Motor neuron (in vitro differentiated cells): ENCODE measurements at places on chromosomes 12 and 14.

DNA sequence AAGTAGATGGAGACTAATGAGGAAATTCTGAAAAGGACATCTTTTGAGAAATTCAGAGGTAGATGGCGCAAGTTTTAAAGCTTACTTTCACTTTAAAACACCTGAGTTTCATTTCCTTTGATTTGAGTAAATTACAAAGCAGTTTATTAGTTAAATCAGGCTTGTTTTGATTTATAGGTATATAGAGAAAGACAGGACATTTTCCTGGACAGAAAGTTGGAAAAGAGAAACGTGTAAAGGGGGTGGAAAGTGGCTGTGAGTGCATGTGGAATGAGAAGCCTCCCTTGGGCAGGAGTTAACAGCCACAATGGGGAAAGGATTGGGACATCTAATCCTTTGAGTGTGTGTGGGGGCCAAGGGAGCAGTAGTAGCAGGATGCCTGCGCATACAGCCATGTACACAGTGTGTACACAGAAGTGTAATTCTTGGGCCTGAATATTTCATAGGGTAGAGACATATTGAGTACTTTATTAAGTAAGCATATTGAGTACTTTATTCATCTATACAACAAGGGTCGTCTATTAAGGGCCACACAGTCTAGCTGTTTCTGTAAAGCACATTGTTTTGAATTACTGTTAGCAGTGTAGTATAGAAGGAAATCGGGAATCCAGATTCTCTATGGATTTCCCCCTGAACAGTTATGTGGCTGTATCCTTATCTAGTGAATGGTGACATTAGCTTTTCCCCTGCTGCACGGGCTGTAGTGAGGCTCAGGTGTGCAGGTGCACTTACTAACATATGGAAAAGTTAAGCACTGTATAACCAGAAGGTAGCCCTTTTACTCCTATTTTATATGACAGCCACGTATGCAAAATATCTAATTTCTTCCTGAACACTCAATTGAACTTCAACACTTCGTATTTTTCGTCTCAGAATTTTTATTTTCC is 19.1 kb downstream of the MARK3 start:
- ATAC-seq: no peak

DNA sequence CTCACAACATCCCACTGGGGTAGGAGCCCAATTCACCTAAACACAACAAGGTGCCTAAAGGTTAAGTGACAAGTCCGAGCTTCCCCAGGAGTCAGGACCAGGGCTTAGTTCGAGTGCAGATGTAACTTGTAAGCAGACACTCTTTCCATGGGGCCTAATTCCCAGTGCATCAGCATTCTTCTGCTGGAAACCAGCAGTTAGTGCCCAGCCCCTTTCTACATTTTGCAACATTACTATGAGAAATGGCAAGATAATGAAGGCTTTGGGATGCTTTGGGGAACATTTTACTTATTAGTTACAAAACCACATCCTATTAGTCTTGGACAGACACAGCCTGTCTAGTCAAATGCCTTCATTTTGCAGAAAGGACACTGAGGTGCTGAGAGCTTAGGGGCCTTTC is 179.8 kb downstream of the CALM1 start:
- no peak for ATAC-seq

DNA sequence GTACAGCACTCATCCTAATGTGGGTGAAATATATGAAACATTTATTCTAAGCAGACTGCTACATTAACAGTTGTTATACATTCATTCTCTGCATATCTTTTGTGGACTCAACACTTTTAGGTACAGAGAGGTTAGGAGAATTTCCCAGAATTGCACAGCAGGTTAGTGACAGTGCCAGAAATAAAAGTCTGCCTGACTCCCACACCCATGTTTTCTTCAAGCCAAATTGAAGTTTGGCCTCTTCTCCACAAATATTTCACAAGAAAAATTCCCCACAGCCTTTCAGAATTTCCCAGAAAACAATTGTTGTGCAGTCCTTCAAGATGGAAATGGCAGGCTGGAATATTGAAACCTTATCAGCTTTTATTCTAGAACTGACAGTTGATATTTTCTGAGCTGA is 464.8 kb downstream of the RAD51B start:
- no peak for ATAC-seq

DNA sequence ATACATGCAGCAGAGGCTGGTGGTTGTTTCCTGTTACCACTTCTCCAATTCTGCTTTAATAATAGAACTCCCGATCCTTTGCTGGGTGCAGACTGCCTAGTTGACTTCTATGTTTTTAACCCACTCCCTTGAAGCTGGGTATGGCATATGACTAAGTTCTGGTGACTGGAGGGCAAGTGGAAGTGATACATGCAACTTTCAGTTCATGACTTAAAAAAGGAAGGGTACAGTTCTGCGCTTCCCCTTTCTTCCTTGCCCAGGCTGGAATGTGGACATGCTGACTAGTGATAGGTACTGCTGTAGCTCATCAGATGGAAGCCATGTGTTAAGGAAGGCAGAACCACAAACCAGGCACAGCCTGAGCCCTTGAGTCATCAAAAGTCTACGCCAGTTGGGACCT is 2.4 kb upstream of the A2M start:
- no peak for ATAC-seq

DNA sequence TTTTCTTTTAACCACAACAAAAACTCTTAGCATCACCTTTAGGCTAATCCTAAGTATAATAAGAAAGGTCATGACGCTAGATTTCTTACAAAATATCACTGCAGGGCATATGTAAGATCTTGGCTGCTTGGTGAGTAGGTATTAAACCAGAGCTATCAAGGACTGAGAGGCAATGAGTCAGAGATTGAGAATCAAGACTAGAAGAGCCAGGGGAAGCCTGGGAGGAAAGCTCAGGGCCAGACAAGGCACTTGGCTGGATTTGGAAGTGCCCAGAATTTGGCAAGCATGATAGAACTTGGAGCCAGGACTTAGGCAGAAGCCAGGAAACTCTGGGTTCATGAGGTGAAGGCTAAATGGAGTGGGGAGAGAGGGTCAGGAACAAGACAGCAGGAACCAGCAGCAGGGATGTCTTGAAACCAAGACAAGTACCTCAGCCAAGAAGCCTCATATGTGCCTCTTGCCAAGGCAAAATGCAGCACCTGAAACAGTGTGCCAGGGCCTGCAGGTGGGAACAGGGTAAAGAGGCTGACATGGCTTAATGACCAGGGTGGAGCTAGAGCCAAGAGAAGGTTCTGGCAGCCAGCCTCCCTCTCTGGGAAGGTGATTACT is 49.9 kb downstream of the PTHLH start:
- ATAC-seq: no peak

DNA sequence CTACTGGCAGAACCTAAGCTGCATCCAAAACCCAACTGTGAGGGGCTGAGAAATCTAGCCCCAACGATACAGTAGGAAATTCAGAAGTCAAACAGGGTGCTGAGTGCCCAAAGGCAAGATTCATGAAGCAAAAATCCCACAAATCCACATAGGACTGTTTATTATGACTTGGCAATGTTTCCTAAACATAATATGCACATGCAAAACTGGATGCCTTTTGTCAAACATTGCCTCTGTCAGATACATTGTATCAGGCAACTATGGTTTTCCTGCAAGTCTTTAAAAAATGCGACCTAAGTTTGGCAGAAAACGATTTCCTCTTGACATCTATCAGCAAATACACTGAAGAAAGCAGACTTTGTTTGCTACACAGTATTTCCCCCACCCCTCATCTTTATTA is 27.3 kb upstream of the YARS2 start:
- no peak for ATAC-seq

DNA sequence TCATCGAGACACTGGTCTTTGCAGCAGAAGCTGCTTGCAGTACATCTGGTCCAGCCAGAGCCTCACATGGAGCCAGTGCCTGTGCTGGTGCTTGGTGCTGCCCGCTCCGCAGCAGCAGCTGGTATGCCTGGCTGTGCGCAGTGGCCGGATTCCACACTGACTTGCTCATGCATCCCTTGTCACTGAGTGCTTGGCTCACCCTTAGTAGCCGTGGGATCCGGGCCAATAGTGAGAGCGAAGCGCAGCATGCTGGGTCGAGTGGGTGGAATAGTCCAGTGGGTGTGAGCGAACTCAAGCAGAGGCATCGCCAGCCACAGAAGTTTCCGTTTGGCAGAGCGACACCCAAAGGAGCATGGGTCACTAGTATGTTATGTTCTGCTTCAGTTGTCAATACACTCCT is 10.1 kb upstream of the FBXO33 start:
- no peak for ATAC-seq

GRCh38 chr12:31474751-31475150 is 116.2 kb downstream of the DENND5B start:
- no peak for ATAC-seq

DNA sequence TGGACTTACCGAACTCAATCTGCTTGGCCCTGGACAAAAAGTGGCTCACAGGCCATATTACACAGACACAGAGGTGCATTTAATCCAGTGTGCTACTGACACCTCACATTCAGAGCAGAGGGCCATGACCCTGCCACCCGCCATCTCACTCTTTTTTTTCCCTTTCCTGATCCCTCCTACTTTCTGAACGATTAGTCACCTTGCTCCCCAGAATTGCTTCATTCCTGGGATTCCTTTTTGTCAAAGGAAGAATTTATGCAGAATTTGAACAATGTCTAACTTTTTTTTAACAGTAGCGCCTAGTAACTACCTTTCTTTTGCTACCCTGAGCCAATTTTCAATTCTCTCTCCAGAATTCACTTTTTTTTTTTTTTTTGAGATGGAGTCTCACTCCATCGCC is 4.6 kb downstream of the PKP2 start:
- no peak for ATAC-seq

DNA sequence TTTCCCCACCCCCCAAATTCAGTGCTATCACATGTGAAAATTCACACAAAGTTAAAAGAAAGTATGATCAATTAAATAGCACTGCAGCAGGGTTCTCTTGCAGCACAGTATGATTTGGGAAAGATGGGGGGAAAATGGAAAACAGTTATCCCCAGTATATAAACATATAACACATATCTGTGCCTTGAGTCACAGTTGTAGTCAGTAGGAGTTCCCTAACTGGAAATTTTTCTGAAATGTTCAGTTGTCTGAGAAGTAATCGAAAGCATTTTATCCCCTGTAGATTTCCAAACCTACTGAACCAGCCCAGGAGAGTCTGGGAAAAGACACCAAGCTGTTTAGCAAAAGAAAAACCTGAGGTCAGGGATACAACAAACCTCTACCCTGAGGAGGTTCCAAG is 47.0 kb downstream of the C12orf50 start:
- ATAC-seq: no peak

- ATAC-seq: no peak
Measured at GRCh38 chr12:3303410-3304136, 187.4 kb upstream of the PRMT8 start.

DNA sequence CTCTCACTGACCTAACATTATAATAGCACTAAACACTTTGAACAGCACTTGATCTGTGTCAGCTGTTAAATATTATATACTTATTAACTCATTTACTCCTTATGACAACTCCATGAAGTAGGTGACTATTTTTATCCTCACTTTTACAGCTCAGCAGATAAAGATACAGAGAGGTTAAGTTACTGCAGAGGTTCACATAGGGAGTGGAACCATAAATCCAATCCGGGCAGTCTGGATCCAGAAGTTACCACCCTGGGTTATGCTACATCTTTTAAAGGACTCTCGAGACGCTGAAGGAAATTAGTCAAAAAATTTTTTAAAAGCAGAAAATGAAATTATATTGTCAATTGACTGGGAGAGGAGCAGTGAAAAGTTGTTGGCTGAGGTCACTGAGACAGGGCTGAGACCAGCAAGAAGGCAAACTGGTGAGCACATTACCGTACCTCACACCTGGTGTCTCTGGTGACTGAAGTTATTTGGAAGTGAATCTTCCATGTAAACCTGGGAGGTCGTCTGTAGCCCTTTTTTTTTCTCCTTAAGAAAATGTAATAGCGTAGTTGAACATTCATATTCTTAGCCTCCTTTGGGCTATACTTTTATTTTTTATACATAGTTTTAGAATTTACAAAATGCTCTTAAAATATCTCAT is 1.2 kb upstream of the RIMKLB start:
- ATAC-seq: no peak

DNA sequence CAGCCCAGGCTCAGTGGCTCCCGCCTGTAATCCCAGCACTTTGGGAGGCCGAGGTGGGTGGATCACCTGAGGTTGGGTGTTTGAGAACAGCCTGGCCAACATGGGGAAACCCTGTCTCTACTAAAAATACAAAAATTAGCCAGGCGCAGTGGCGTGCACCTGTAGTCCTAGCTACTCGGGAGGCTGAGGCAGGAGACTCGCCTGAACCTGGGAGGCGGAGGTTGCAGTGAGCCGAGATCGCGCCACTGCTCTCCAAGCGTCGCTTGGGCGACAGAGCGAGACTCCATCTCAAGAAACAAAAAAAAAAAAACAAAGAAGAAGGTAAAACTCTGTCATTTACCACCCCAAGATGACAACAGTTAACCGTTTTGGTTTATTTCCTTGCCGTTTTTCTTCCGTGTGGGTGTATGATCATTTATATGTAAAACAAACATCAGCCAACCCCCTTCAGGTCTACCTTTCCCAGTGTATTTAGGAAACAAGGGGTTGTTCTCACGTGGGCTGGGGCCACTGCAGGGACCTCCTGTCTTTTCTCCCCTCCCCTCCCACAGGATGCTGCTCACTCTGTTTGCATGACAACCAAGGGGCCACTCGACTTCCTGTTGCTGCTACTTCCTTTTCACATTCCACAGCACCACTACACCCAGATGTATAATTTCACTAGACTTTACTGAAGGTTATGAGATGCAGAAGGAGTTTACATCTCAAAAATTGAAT is 13.6 kb downstream of the TTC9 start:
- no peak for ATAC-seq

DNA sequence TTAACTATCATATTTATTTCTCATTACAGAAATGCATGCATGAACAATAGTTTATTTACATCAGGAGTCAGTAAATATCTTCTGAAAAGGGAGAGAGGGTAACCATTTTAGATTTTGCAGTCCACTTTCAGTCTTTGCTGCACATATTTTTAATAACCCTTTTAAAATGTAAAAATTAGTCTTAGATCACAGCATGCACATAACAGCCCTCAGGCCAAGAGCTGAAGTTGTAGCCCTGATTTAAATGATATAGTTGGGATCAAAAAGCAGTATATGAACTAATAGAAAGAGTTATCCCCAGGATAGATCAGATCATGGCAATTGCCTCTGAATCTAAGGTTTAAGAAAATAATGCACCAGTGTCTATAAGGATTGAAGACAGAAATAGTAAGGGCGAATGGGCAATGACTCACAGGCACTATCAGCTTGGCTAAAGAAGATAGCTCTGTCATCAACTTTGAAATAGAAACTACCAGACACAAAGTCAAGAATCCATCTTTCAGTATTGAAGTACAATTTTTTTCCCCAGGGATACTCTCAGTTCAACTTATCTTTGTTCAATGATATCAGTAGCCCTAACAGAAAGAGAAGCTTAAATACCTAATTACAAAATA is 13.1 kb upstream of the CLEC7A start:
- ATAC-seq: no peak

DNA sequence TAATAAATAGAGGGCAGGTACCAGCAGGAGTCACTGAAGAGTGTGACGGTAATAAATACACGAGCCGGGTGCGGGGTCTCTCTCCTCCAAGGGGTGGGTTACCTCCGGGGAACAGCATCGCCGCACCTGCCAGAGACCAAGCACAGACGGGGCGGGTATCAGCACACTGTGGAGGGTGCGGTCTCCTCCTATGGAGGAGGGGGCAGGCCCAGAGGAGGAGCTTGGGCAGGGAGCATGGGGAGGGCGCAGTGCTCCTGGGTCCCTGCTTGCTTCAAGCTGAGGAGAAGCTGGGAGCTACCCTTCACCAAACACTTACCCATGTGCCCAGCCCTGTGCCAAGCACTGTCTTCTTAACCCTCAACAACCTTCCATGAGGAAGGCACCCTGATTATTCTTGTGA is 12.8 kb downstream of the PGF start:
- no peak for ATAC-seq
